HTR-8/SVneo (cell line): ENCODE measurements at places on chromosomes 2 and 18.
A peak's percentile ranks its signal among the peaks of the same experiment; 100 is the strongest.

DNA sequence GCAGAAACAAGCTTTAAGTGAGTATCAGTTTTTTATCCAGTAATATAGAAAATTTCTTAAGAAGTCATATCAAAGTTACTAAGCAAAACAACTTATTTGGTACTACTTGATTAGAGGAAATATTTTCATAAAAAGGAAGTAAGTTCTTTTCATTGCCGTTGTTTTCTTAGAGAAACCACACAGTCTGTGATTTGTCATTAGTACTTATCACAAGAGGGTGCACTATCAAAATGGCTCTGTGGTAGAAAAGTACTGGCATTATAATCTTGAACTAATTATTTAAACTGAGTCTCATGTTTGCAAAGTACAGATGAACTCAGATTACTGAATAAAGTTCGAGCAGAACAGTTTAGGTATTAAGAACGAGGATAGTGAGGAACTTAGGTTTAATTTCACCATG, 93.4 kb downstream of the IKZF2 start:
- no peak for DNase-seq

- DNase-seq, result no peak
Observed at GRCh38 chr2:154455166-154455565, 243.3 kb upstream of the KCNJ3 start.

DNA sequence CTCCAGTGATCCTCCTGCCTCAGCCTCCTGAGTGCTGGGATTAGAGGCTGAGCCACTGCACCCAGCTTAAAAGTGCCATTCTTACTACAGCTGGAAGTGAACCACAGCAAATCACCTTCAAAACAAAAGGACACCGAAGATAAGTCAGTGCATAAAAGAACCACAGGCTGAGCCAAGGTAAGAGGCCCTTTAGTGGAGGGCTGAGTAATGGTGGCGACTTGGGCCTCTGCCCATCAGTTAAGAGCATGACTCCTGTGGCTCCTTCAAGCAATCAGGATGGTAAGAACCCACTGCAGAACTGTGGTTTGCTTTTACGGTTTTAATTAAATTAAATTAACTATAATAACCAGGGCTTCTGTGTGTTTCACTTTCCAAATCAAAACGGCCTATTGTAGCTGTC, 75.1 kb downstream of the CTAGE1 start:
- peak; percentile 29 for DNase-seq

DNA sequence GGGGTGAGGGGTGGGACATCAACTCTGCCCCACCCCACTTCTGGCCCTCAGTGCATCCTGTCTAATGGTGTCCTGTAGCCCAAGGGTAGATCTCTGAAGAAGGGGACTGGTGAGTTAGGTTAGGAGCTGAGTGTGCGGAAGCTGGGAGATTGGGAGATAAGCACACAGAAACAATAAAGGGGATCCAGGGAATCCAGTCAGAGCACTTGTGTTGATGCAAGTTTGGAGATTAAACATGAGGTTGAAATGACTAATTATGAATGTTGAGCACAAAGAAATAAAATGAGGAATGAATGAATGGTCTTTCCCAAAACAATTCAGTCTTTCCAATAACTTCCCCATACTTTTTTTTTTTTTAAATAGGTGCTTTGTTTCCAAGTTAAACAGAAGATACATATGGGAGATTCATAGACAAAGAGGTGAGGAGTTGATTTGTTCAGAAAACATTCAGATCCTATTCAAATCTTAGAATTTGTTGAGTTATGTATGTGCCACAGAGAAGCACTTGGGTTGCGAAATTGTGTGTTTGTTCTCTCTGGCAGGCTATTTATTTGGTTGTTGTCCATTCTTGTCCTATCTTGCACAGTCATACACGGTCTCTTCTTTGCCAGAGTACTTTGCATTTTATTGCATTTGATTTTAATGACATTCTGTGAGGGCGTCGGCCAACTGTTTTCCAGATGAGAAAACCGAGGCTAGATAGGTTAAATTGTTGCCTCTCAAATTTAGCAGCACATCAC, 31.6 kb upstream of the NABP1 start:
- no peak for DNase-seq

- no peak for DNase-seq
Observed at GRCh38 chr2:150137338-150138069, 350.0 kb downstream of the RND3 start.

DNA sequence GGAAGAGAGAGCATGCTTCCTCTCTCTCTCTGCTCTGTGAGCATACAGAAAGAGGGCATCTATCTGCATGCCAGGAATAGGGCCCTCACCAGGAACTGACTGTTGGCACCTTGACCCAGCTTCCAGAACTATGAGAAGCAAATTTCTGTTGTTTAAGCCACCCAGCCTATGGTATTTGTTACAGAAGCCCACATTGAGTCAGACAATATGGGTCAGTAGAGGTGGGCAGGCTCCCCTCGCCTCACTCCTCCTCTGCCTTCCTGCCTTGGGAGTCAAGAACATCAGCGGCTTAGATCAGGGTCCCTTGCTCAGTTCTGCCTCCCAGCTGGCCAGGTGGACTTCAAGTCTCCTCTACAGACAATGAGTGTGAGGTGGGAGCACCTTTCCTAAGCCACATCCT, 92.3 kb downstream of the COPS8 start:
- no peak for DNase-seq

DNA sequence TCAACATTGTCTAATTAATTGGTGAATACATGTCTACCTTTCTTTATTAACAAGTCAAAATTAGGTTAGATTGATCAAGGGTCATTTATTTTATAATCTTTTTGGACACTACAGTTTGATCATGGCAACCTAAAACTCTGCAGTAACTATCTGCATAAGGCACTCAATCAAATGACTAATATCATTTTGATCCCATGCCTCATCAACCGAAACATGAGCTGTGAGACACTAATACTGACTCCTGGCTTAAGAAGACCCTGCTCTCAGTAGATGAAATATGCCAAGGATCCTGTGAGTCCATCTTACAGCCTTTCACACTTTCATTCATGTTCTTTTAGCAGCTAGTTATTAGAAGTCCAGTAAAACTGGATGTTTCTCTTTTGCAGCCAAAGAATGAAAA, 169.4 kb upstream of the CAVIN2 start:
- peak; percentile 30 for DNase-seq

- no peak for DNase-seq
Observed at GRCh38 chr2:109304731-109305470, 175.9 kb downstream of the SH3RF3 start.

DNA sequence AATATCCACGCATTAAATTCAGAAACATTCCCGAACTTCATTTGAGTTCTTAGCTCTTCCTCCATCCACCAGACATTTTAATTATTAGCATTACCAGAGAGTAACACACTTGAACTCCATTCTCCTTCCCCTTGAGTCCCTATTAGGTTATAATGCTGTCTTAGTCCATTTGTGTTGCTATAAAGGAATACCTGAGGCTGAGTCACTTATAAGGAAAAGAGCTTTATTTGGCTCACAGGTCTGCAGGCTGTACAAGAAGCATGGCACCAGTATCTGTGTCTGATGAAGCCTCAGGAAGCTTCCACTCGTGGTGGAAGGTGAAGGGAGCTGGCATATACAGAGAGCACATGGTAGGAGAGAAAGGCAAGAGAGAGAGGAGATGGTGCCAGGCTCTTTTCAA, 25.4 kb downstream of the TBC1D8 start:
- DNase-seq, result no peak

GRCh38 chr2:218027426-218028188, 24.8 kb upstream of the TNS1 start:
- DNase-seq, result no peak

DNA sequence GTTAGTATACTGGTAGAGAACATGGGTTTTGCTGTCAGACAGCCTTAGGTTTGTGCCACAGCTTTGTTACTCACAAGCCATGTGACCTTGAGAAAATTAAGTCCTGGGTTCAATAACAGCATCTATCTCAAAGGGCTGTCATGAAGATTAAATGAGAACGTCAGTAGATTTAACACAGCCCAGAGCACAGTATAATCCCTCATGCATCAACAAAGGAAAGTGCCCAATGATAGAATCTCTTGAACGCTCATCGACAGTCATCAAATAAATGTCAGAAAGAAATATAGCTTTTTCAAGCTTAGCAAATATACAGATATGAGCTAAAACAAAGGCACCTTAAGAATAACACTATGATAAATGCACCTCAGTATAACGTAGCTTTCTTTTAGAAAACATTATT, 22.3 kb downstream of the CUL3 start:
- DNase-seq, result no peak

DNA sequence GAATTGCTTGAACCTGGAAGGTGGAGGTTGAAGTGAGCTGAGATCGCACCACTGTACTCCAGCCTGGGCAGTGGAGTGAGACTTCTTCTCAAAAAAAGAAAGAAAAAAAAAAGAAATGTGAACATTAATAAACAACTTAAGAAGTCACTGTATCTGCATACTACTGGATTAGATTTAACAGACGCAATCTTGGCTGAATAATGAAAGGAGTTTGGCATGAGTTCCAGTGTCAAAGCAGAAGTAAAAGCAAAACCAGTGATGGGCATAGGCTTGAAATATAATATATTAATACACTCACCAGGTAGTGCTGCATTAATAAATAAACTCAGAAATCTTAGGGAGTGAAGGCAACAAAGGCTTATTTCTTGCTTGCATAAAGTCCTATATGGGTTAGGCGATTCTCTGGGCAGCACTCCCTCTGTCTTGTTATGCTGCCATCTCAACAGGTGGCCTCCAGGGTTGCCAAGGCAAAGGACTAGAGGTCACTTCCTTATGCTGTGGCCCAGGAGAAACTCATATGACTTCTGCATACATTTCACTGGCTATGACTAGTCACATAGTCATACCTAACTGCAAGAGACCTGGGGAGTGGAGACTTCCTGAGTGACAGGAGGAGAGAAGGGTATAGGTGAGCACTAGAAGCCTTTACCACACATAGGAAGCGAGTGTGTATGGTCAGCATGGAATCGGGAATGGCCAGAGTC, 296.2 kb upstream of the SPRED2 start:
- no peak for DNase-seq

DNA sequence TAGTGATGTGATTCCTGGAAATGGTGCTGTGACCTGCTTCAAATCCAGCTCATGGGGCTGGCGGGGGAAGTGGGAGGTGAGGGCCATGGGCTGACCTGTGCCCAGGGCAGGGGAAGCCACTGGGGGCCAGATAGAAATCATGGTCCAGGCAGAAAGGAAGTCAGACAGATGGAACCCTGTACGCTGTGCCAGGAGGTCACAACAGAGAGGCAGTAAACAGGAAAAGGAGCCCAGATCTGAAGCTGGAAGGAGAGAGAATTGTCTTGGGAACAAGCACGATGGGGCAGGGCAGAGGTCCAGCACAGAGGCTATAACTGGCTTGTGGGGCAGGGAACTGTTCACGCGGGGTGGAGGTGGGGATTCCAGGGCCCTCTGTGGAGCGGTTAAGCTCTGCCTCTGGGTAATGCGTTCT, 76.0 kb downstream of the RNF144A start:
- DNase-seq, result no peak
